ENCODE measurements at places on chromosomes 13 and 19.

DNA sequence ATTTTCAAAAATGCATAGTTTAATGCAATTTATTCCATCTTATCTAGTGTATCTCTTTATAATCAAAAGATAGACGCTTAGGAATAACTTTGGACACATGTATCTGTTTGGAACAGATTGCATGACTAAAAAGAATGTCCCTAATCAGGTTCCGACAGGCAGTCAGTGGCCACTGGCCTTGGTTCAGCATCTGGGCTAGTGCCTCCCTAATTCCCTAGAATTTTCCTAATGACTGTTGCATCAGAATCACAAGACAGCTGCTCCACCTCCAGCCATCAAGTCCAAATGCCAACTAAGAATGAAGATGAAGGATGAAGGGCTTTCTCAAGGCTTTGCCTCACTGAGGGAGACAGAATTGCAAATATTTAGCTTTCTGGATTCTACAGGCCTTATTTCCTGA lies 173.8 kb downstream of the EFNB2 start:
- no peak for DNase-seq

- DNase-seq: peak; percentile 9
Observed at GRCh38 chr13:24630851-24631620, 49.2 kb upstream of the ATP12A start.

DNA sequence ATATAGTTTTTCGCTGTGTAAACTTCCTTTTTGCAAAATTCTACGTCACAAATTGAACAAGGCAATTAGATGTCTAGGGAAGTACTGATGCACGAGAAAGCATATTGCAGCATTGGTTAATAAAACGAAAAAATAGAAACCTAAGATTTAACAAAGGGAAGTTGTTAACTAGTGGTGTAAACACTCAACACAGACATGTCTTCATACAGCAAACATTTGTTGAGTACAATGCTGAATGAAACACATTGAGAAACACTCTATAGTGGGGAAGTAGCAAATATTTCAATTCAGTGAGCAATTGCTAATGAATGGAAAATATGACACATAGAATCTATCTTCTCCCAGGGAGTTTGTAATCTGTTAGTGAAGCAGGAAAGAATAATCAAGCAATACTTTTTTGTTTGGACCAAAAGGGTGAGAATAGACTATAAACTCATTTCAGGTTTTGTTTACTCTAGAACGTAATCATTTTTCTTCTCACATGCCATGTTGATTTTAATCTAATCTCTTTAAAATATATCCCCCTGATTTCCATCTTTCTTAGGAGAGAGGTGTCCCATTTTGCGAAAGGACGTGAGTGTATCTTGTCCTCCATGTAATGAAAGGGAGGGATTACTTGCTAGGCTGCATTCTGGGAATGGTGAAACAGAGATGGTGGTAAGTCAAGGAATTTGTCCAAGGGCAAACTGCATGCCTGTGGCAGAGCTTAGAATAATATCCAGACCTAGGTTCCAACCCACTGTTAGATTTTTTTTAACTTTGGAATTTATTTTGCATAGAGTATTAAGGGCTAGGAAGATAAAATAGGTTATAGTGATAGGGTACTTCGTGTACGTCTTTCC lies 1.7 kb upstream of the ANKRD10 start:
- DNase-seq: peak; percentile 79

DNA sequence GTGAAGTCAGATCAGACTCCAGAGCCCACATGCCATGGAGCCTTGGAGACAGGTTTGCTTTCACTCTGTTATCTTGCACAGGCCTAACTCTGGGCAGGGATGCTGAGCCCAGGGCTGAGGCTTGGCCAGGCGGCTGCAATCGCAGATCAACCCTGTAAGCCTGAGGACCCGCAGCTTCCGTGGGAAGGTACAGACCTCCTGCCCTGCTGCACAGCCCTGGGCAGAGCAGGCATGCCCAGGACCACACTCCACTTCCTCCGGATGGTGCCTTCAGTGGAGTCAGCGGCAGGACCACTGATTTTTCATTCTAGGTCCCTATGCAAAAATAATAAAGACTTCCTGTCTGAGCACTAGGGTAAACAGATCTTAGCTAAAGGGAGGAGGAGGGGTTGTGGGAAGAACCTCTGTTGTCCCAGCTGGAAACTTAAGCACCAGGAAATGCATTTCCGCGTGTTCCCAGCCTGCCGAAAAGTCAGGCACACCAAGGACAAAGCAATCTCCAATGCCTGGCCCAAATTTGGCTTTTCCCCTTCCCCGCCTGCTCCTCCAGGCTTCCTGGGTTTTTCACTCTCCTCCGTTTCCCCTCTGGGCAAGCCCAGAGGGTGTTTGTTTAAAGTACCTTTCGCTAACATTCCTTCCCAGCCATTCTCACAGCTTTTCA lies 87.3 kb downstream of the KCTD15 start:
- peak; percentile 27 for DNase-seq

DNA sequence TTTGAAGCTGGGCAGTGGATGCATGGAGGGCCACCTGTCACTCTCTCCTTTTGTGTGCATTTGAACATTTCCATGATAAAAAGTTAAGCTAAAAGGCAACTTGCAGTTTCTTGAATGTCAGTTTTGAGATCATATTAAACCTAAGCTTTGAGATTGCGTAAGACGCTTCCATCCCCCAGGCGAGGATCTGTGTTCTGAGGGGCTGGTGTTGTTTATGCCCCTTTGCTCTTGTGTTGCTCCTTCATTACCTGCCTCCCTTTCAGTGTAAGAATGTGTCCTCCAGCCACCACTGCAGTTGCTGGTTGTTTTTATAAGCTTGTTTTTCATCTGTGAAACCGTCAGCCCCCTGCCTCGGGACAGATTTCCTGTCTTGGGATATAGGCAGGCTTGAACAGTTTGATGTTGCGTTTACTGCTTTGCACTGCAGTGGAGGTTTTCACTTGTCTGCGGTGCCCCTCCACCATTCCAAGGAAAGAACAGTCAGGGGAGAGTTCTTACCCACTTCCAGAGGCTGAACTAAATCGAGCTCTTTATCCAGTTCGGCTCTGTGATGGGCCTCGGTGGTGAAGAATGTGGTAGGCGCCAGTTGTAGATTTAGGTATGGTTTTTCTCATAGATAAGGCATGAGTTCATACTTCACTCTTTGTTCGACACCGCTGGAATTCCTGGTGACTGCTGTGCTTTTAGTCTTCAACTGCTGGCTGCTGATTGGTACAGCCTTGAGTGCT lies 96.8 kb downstream of the ARHGEF7 start:
- peak; percentile 78 for DNase-seq

GRCh38 chr19:18533058-18533457 lies 10.3 kb downstream of the FKBP8 start:
- DNase-seq: no peak

DNA sequence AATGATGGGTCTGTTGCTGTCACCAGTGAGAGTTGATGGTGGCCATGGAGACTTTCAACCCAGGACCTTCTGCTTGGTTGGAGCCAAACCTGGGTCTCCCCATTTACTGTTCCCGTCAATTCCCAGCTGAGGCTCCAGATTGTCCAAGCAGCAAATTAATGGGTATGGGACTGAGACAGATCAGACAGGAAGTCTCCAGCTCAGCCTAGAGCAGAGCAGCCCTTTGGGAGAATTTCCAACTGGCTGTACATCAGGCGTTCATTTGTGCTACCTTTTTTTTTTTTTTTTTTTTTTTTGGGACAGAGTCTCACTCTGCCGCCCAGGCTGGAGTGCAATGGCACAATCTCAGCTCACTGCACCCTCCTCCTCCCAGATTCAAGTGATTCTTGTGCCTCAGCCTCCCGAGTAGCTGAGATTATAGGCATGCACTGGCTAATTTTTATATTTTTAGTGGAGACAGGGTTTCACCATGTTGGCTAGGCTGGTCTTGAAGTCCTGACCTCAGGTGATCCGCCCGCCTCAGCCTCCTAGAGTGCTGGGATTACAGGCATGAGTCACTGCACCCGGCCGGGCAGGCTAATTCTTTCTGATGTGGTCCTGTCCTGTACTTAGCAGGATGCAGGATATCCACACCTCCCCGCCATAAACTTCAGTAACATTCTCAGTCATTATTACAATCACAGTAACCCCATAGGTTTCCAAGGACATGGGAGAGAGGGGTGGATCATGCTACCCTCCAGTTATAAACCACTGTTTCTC lies 9.3 kb downstream of the MAP3K10 start:
- DNase-seq: no peak

DNA sequence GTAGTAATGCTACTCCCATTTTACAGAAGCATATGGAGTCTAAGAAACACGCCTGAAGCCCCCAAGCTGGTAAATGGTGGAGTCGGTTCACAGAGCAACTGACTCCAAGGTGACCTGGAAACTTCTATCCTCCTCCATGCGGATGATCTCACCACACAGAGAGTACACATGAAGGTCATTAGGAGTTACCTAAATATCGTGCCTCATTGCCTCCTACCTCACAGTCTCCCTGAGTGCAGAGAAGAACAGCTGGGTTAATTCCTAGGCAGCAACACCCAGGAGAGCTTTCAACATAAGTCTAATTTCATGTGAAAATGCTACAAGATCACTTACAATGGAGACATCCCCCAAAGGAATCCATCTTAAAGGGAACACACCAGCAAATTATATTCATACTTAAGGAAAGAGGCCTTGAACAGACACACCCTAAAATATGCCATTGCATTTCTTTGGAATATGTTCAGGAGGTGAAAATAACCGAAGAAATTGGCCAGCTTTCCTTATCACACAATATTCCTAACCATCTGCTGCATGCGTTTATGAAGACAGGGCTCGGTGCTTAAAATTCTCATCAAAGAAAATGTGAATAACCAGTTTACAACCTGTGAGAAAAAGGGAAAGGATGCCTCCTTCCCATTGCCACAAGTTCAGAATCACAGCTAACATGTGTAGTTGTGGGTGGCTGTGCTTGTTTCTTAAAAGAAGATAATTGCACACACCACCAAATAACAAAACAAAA lies 203.6 kb upstream of the NBEA start:
- no peak for DNase-seq

DNA sequence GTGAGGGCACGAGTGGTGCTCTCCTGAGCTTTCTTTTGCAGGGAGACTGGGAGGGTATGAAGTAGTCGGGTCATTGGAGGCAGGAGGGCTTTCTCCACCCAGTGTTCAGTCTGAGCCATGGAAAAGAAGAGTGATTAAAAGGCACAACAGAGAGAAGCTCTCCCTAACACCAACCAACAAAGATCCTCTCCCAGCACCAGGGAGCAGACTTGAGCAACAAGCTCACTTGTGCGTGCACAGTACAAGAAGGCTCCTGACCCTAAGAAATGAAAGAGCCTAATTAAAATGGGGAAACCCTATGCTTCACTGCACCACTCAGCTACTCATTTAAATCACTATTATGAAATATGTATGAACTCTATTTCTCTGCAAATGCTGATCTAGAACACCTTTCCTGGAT lies 276.3 kb upstream of the SOX21 start:
- no peak for DNase-seq

DNA sequence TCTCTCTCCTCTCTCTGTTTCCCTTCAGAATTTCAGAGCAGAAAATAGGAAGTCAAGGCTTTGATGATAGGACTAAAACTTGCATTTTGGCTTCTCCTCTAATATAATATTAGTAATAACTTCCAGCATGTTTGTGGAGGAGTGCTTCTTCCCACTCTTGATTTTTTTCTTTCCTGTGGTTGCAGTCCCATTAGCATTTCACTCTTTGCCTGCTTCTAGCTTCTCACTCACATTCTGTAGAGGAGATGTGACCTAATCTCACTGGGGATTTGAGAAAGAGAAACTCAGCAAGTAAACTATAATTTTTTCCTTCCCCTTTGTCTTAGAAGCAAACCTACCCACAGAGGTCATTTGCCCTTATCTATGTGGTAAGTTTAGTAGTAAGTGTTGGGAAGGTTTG lies 169.4 kb upstream of the HTR2A start:
- DNase-seq: no peak

DNA sequence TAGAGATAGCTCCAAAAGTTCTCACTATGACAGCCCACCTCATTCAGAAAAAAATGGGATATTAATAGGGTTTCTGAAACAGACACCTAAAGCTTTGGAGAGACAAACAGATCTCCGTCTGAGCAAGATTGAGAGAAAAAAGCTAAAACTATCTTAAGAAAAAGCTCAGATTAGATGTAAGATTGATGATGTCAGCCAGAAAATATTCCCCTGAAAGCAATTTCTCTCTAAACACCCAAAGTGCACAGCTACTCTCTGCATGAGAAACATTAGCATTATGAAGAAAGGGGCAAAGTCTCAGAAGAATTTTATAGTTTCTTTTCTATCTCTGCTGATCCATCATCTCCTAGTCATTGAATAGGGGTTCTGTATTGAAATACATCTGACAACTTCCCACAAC lies 148.9 kb downstream of the ZNF737 start:
- DNase-seq: no peak

- DNase-seq: no peak
Observed at GRCh38 chr13:51311231-51311630, 28.3 kb upstream of the SERPINE3 start.

DNA sequence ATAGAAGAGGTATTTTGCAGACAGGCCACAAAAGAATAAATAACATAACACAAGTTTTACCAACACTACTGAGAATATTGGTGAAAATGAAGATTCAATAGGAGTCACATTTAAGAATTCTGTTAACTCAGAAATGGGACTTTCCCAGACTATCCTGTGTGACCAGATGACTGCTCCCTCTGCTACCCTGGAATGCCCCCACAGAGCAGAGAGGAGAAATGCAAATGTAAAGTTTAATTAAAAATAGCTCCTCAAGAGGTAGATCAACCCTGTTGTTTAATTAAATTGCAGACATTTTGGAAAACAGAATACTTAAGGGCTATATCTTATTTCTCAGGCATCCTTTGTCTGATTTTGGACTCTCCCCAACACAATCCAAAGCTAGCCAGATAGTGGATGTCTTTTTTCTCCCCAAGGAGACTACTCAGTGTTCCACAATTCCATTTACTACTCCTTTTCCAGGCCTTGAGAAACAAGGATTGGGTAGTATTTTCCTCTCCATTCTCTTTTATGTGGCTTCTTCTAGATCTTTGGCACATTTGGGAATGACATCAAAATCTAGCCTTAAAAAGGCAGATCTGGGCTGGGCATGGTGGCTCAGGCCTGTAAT lies 104.7 kb upstream of the TSC22D1 start:
- no peak for DNase-seq

DNA sequence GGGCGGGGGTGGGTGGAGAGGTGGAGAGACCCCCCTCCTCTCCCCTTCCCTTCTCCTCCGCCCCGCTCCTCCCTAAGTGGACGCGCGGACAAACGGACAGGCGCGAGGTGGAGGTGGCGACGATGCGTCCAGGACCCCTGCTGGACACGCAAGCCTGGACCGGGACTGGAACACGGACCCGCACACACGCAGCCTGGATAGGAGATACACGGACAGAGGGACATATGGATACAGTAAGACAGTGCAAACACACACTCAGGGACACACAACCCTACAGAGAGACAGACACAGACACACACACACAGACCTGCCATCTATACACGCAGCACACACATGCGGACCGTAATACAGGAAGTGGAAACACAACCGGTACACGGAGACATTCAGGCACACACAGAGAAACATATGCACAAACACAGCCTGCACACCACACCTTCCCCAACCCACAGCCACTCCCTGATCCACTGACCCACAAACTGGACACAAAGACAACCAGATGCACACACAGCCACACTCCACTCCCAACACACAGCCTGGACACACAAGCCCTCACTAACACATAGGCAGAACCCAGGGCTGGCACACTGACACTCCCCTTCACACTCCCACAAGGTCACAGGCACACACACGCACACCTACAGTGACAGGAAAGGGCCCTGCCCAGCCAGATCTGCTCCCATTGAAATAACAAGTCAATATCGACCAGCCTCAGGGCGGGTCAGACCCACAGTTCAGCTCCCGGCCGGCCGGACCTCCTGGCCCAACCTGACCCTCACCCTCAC lies 696 bp upstream of the ERFL start:
- no peak for DNase-seq

GRCh38 chr13:80342471-80343371 lies 1.8 kb upstream of the SPRY2 start:
- peak; percentile 65 for DNase-seq

GRCh38 chr19:54387991-54388801 lies 23.5 kb upstream of the LAIR1 start:
- no peak for DNase-seq
